Stimulated activated CD4-positive, alpha-beta T cell treated with anti-CD3 and anti-CD28 coated beads, Interleukin-1b, Interleukin-23, amount 100 ng/mL, for 1 hour (primary cell): ENCODE measurements at places on chromosomes 4 and X.

DNA sequence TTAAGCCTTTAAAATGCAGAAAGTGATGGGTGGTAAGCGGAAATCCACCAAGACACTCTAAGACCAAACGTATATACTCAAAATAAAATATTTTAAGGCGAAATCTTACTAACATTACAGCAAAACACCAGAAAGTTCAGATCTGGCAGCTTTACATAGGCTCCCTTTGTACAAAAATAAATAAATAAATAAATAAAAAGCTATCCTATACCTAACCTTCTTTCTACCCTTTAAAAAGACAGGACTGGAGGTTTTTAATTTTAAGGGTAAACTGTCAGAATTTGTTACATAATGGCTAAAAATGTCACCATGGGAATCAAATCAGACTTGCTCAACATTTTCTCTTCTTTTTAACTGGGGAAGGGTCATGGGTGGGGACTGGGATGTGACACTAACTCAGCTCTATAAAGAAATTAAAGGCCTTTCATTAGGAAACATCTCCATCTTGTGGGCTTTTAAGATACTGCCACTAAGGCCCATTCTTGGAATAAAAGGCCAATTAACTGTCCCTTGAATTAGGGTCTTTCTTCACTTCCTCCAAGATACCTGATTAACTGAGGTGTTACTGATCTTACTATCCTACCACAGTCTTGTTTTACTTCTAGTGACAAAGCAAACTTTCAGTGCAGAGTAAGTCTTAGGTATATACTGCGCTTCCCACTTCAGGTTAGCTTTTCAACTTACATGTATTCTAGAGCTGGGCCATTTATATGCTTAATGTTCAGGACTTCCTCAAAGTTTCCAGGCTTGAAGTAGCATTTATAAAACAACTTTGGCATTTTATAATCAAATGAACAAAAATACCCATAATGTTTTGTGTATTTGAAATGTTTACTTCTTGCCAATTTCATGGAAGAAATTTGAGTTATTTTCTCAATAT lies 13.3 kb downstream of the HNRNPD start:
- DNase-seq, result no peak

- DNase-seq, result no peak
These were observed 65.5 kb upstream of the HS3ST1 start for GRCh38 chr4:11494232-11494631.

DNA sequence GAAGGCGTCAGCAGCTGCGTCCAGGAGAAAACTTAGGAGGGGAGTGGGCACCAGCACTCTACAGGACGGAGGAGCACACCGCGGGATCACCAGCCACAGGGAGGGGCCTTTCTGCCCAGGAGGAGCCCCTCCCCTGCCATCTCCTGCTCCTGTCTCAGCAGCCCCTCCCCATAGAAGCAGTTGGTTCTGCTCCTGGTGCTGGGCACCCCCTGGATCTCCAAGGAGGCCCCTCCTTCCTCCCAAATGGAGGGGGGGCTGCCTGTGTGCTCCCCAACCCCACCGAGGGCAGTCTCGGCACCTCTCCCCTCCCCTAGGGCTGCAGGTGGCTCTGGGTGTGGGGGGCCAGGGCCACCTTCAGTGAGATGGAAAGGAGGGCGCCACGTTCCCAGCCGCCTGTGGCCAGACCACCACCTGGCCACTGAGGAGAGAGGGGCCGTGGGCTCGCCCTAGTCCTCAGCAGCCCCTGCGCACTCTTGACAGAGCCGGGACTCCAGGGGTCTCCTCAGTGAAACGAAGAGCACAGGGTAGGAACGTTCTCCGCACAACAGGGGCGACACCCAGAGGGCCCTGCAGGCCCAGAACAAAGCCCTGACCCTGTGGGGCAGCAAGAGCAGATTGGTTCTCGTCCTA lies 37.8 kb downstream of the CPLX1 start:
- no peak for DNase-seq

DNA sequence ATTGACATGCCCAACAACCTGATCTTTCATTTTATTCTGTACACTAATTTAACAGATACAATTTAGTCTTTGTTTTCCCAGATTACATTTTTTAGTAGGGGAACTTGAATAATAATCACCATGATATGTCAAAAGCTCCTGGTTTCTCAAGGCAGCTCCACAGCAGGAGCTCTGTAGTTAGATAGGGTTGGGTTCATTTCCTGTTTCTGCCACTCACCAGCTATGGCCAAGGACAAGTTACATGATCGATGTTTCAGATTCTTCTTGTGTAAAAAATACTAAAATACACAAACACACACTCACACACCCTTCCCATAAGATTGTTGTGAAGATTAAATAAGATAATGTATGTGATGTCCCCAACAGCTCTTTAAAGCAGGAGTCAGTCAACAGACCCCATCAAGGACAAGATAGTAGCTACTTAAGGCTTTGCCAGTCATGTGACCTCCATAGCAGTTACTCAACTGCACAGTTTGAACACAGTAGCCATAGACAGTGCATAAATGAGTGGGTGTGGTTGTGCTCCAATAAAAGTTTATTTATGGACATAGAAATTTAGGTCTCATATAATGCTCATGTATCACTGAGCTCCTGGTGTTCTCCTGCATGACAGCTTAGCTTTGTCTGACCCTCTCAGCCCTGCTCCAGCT lies 18.4 kb downstream of the GUCY1A1 start:
- DNase-seq, result no peak
